Karpas-422 (cell line): ENCODE measurements at places on chromosomes 3 and 15. TPM values are rescaled to one million over a fixed set of nuclear protein-coding genes. Genes with fewer than 3 reads are reported as not detected.

Gene SLC12A8
- 156 and 183 TPM in 2 replicates for total RNA-seq

Gene ARL6
- total RNA-seq, result 13.5 and 33.7 TPM in 2 replicates

Gene C3orf20
- not detected in 2 replicates for total RNA-seq

Gene HCN4
- not detected in 2 replicates for total RNA-seq

Gene MYH15
- 0.18 TPM in 1 of 2 replicates, not detected in the other for total RNA-seq

Gene RPP25
- total RNA-seq, result 4.1 and 8.1 TPM in 2 replicates

Gene TERC
- 1,199 and 1,851 TPM in 2 replicates for total RNA-seq

Gene AADACL2
- not detected in 2 replicates for total RNA-seq

GRCh38 chr15:78179286-78179840 is 30.2 kb downstream of the IDH3A start:
- H3K27me3 ChIP-seq, result no peaks in the 10 kb centered on the region
- H3K36me3 ChIP-seq, result no peaks in the 10 kb centered on the region
- DNase-seq, result no peak
- no peak overlapping the region for H3K4me3 ChIP-seq

GRCh38 chr3:162865466-162865865 is 1368.9 kb downstream of the OTOL1 start:
- DNase-seq, result no peak
- no peak overlapping the region for H3K4me3 ChIP-seq
- H3K27ac ChIP-seq, result no peak overlapping the region
- H3K36me3 ChIP-seq, result no peaks in the 10 kb centered on the region
- H3K27me3 ChIP-seq, result no peaks in the 10 kb centered on the region
- no peaks in the 10 kb centered on the region for H3K4me1 ChIP-seq

GRCh38 chr15:51172193-51172592 is 77.5 kb upstream of the TNFAIP8L3 start:
- H3K27ac ChIP-seq, result no peak overlapping the region
- H3K27me3 ChIP-seq, result no peaks in the 10 kb centered on the region
- no peak overlapping the region for H3K4me3 ChIP-seq
- no peaks in the 10 kb centered on the region for H3K36me3 ChIP-seq
- DNase-seq, result no peak

DNA sequence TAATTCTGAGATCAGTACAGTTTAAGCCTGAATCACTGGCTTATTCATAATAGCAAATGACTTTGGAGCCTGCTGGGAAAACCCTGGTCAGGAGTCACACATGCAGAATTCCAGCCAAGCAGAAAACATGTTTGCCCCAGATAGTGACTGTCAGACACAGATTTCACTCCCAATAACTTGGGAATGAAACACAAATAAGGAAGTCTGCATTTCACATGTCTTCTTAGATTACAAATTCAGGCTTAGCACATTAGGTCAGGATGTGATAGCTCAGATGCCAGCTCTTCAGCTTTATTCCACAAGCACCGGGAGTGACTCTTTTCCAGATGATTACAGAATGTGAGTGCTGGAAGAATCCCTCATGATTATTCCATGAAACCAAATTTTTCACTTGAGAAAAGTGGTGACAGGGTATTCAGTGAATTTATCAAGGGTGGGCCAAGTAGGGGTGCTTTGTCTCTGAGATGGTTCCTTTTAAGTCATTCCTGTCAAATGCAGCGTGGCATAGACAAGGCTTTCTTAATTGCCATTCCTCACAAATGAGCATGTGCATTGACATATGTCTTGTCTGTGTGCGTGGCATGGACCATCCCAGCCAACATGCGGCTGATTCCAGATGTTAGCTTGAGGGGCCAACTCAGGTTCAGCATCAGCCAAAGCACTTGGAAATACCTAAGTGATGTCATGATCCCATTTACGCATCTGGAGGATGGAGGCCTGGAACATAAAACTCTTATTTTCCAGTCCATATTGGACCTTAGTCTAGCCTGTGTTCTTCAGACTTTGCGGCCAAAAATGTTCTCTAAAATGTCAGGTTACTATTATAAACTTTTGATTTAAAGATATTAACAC is 191.0 kb downstream of the EPHB1 start:
- no peak overlapping the region for H3K27ac ChIP-seq
- H3K27me3 ChIP-seq, result no peaks in the 10 kb centered on the region
- H3K4me3 ChIP-seq, result no peak overlapping the region

GRCh38 chr15:69265347-69265955 is 33.3 kb upstream of the PAQR5 start:
- DNase-seq, result peak; percentile 67
- H3K27me3 ChIP-seq, result no peaks in the 10 kb centered on the region
- H3K4me3 ChIP-seq, result no peak overlapping the region

GRCh38 chr3:15815696-15816095 is 17.9 kb upstream of the ANKRD28 start:
- no peak overlapping the region for H3K4me3 ChIP-seq
- peak; percentile 81 for DNase-seq
- no peaks in the 10 kb centered on the region for H3K27me3 ChIP-seq
- H3K36me3 ChIP-seq, result no peaks in the 10 kb centered on the region
- H3K27ac ChIP-seq, result peak overlapping the region; percentile 44; the same call in 1 of the 2 replicates

DNA sequence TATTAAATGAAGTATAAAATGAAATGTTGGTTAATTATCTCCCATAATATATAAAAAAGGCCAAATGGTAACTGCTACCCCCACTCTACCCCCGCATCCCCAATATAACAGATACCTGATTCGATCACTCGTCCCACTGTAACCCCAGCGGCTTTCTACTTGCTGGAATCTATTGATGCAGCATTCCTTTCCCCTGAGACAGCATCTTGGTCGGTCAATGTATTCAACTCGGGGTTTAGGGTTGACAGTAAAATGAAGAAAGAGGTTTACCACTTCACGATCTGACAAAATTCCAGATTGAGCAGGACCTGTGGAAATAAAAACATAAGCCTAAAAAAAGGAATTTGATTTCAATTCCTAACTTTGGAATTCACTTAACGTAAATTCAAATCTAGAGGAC is 18.6 kb upstream of the C15orf40 start:
- H3K4me1 ChIP-seq, result no peaks in the 10 kb centered on the region
- H3K4me3 ChIP-seq, result no peak overlapping the region
- H3K27ac ChIP-seq, result no peak overlapping the region
- no peaks in the 10 kb centered on the region for H3K27me3 ChIP-seq
- DNase-seq, result no peak

GRCh38 chr3:126127452-126127851 is 43.5 kb upstream of the SLC41A3 start:
- H3K4me3 ChIP-seq, result no peak overlapping the region
- no peaks in the 10 kb centered on the region for H3K36me3 ChIP-seq
- H3K27ac ChIP-seq, result no peak overlapping the region

GRCh38 chr3:178451799-178452198 is 84.4 kb upstream of the KCNMB2 start:
- no peak overlapping the region for H3K27ac ChIP-seq
- H3K4me3 ChIP-seq, result no peak overlapping the region
- no peaks in the 10 kb centered on the region for H3K27me3 ChIP-seq
- H3K4me1 ChIP-seq, result no peaks in the 10 kb centered on the region
- no peaks in the 10 kb centered on the region for H3K36me3 ChIP-seq

DNA sequence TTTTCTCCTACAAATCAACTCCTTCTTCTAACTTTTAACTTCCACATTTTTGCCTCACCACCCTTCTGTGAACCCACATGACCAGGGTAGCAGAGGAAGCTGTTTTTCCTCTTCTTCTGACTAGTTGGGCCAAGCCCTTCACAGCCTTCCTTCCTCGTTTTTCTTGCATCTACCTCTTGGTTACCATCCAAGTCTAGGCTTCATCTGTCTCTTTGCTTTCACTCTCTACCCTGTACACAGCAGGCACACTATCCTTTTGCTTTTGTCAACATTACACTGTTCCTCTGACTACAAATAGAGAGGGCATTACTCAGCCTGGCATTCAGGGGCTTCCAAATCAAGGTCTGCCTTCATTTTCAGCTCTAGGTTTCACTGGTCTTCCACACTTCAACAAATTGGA is 22.0 kb downstream of the SLC9A9 start:
- no peaks in the 10 kb centered on the region for H3K4me1 ChIP-seq
- DNase-seq, result no peak
- H3K4me3 ChIP-seq, result no peak overlapping the region

- no peaks in the 10 kb centered on the region for H3K27me3 ChIP-seq
- no peaks in the 10 kb centered on the region for H3K36me3 ChIP-seq
- H3K4me3 ChIP-seq, result no peak overlapping the region
- DNase-seq, result no peak
- no peaks in the 10 kb centered on the region for H3K4me1 ChIP-seq
These were observed 75.6 kb upstream of the SYNPR start for GRCh38 chr3:63202529-63202928.

DNA sequence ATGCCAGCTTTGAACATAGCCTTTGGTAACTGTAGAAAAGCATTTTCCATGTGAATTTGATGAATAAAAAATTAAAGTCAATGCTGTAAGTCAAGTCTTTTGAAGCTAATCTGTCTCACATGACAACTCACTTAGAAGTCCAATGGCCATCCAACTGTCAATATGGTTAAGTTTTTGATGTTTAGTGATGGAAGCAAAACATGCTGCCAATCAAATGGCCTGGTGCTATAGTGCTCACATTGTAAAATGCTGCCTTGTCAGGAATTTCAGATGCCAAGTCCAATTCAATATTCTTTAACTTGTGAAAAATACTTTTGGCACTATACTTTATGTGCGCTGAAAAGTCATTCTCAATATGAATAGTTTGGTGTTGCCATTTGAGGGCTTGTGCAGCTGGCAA is 1361.8 kb upstream of the ALCAM start:
- no peaks in the 10 kb centered on the region for H3K4me1 ChIP-seq
- no peak overlapping the region for H3K4me3 ChIP-seq
- DNase-seq, result no peak
- H3K36me3 ChIP-seq, result no peaks in the 10 kb centered on the region
- no peak overlapping the region for H3K27ac ChIP-seq

DNA sequence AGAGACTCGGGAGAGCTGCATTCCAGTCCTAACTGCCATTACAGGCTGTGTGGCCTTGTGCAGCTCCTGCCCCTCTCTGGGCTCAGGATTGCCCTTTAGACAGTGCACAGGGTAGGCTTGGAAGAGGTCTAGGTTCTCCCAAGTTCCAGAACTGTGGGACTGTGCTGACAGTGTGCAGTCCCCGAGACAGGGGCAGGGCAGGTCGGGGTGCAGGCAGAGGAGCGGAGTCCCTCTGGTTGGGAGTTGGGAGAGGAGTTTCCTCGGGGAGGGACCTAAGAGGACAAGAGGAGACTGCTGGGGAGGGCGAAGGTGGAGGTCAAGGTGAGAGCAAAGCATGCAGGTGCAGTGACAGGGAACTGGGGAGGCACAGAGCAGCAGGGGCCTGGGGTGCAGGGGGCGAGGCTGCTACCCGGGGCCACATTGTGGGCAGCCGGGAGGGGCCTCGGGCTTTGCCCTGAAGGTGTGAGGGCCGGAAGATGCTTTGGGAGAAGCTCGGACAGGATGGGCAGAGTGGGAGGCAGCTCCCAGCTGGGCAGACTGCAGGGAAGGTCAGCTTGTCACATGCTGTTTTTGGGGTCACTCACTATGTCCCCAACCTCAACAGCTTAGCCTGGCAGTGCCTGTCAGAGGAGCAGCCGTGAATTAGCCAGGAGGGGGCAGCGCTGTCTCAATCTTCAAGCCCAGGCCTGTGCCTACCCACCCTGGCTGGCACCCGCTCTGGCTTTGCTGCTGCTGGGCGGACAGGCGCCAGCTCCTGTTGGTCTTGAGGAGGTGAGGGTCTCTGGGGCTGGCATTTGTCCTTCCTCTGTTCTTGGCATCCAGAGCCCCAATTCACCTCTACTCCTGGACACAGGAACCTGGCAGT is 15.4 kb upstream of the CSPG4 start:
- 0 out of 2 replicates have a peak, but pooled peaks cover 2% of the 10 kb centered on the region for H3K4me1 ChIP-seq
- no peak overlapping the region for H3K4me3 ChIP-seq
- peak; percentile 88 for DNase-seq
- H3K27ac ChIP-seq, result no peak overlapping the region
- no peaks in the 10 kb centered on the region for H3K27me3 ChIP-seq

DNA sequence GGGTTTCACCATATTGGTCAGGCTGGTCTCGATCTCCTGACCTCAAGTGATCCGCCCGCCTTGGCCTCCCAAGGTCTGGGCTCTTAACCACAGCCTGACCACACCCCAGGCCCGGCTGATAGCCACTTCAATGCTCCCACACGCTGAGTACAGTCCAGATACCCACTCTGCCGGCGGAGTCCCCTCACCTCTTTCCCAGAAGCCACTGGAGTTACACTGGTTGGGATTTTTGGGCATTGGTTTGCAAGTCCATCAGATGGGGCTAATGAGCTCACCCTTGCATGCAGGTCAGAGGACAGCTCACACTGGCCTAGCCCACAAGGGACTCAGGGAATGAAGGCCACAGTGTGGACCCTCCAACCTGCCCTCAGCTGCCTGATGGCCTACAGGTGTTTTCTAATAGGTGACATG is 60.1 kb downstream of the IQSEC1 start:
- H3K27me3 ChIP-seq, result no peaks in the 10 kb centered on the region
- H3K36me3 ChIP-seq, result no peaks in the 10 kb centered on the region
- no peak overlapping the region for H3K4me3 ChIP-seq
- DNase-seq, result no peak
- H3K4me1 ChIP-seq, result peaks cover 64% of the 10 kb centered on the region

DNA sequence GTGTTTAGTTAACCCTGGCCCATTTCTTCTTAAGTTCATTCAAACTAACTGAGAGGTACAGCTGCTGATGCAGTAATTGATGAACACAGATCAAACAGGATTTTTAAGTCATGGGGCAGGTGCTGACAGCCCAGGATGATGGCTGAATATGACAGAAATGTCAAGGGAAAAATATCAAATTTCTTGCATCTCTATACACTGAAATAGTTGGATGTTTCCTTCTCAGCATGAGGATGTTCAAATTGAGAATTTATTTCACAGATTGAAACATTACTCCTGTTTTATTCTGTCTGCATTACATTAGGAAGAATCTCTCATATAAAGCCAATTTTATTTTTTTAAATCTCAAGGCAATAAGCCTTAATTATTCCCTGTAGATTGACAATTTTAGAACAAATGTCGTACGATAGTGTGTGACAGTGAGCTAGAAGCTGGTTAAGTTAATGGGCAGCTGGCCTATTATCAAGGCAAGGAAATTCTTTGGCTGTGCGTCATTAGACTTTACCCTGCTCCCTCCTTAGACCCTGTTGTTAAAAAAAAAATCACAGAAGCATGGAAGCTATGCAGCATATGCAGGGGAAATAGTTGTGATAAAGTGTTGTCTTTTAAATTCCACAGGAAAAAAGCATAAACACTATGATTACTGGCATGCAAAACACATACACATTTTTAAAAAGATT is 183.8 kb upstream of the KCNMB2 start:
- no peaks in the 10 kb centered on the region for H3K4me1 ChIP-seq
- DNase-seq, result no peak
- no peak overlapping the region for H3K4me3 ChIP-seq
- no peaks in the 10 kb centered on the region for H3K36me3 ChIP-seq

GRCh38 chr3:112627919-112628466 is 12.9 kb downstream of the CCDC80 start:
- no peak overlapping the region for H3K27ac ChIP-seq
- H3K4me1 ChIP-seq, result no peaks in the 10 kb centered on the region
- H3K36me3 ChIP-seq, result no peaks in the 10 kb centered on the region
- no peak overlapping the region for H3K4me3 ChIP-seq

DNA sequence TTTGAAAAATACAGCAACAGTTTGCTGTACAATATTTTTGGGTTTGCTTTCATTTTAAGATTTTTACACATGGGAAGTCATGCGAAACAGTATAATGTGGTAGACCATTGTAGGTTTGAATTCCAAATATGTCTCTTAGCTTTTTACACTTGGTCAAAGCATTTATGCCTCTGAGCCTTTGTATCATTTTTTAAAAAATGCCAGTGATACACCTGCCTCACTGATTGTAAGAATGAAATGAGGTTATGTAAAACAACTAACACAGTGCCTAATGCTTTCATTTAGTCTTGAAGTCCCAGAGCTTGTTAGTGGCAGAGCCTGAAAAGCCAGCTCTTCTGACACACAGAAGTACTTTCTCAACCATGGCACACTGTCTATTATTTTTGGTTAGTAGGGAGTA is 202.0 kb downstream of the UBE2E2 start:
- H3K36me3 ChIP-seq, result no peaks in the 10 kb centered on the region
- H3K27me3 ChIP-seq, result no peaks in the 10 kb centered on the region
- H3K4me1 ChIP-seq, result peaks cover 35% of the 10 kb centered on the region
- peak; percentile 47 for DNase-seq
